ENCODE measurements at places on chromosomes 5 and 9. TPM values are rescaled to one million over a fixed set of nuclear protein-coding genes. Genes with fewer than 3 reads are reported as not detected.

Gene MARCOL
- not detected for total RNA-seq

Gene GLRA1
- total RNA-seq = not detected

DNA sequence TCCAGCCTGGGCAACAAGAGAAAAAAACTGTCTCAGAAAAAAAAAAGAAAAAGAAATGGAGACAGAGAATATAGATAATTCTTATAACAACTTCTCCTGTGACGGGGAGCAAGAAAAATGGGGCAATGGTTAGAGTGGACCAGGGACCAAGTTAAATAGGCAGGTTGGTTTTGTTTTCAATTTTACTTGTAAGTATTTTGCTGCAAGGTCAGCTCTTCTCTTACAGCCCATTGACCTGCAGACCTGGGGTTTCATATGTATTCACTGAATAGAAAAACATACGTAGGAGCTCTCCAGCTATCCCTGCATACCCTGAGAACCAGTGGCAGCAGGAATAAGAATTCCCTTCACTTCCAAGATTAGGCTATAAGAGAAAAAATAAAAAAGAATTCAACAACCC is 29.2 kb upstream of the IL13 start:
- peaks cover 18% of the 10 kb centered on the region for H3K4me1 ChIP-seq
- no peak for DNase-seq
- peaks cover 14% of the 10 kb centered on the region for H3K36me3 ChIP-seq
- H3K27me3 ChIP-seq = no peaks in the 10 kb centered on the region
- H3K27ac ChIP-seq = peak overlapping the region; percentile 69
- peak overlapping the region; percentile 25 for H3K4me3 ChIP-seq

DNA sequence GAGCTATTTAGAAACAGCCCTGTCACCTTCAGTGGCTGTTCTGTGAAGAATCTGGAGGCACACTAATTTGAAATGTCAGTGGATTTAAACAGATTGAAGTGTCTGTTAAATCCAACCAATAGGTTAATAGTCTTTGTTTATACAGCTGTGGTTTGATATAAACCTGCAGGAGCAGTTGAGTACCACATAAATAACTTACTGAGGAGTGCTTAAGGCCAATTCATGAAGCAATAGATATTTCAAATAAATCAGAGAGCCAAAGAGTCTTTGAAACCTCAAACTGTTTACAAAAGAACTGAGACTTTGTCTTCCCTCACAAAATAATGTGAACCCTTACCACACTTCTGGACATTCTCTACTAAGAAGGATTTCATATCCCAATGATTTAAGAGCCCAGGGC is 111.9 kb downstream of the FEM1C start:
- no peaks in the 10 kb centered on the region for H3K36me3 ChIP-seq
- DNase-seq = no peak
- no peak overlapping the region for H3K27ac ChIP-seq

- no peaks in the 10 kb centered on the region for H3K27me3 ChIP-seq
- DNase-seq = peak; percentile 72
- peak overlapping the region; percentile 87 for H3K4me3 ChIP-seq
- H3K27ac ChIP-seq = peak overlapping the region; percentile 88
Measured at GRCh38 chr9:33817327-33818166, 587 bp downstream of the UBE2R2 start.

- H3K27me3 ChIP-seq = no peaks in the 10 kb centered on the region
- H3K36me3 ChIP-seq = no peaks in the 10 kb centered on the region
- no peaks in the 10 kb centered on the region for H3K4me1 ChIP-seq
- no peak overlapping the region for H3K4me3 ChIP-seq
- DNase-seq = no peak
Measured at GRCh38 chr9:105329719-105330062, 85.2 kb downstream of the SLC44A1 start.

Gene C6
- not detected for total RNA-seq

Gene DBH
- not detected for total RNA-seq

DNA sequence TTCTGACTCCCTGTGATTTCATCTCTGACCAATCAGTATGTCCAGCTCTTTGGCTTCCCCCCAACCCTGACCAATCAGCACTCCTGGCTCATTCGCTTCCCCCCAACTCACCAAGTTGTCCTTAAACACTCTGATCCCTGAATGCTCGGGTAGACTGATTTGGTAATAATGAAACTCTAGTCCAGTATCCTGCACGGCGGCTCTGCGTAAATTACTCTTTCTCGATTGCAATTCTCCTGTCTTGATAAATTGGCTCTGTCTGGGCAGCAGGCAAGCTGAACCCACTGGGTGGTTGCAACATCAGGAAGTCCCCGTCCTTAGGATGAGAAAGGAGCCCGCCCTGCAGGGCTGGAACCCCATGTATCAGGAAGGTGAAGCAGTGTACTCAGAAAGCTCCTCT is 10.4 kb downstream of the FCN2 start:
- no peak for DNase-seq
- H3K27ac ChIP-seq = no peak overlapping the region
- no peaks in the 10 kb centered on the region for H3K36me3 ChIP-seq

DNA sequence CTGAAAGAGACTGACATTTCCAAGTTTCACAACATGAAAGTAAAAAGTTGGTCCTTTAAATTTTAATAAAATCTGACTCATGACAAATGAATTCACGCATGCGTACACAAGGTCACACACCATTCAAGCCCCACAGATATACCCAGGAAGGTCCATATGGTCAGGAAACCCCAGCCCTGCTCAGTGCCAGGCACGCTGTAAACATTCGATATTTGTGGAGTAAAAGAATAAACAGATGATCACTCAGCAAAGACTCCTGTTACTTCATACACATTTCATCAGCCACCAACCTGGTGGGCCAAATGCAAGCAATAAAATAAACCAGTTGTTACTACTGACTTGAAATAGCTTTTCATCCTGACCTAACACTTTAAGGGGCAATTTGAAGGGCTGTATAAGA is 158.0 kb upstream of the RETREG1 start:
- no peak overlapping the region for H3K27ac ChIP-seq
- no peak overlapping the region for H3K4me3 ChIP-seq
- H3K27me3 ChIP-seq = no peaks in the 10 kb centered on the region

GRCh38 chr5:169914766-169915165 is 65.5 kb downstream of the INSYN2B start:
- H3K27me3 ChIP-seq = no peaks in the 10 kb centered on the region
- no peak overlapping the region for H3K4me3 ChIP-seq
- H3K27ac ChIP-seq = no peak overlapping the region

GRCh38 chr5:80406980-80407734 is 707 bp upstream of the ZFYVE16 start:
- no peak for DNase-seq
- peak overlapping the region; percentile 97 for H3K4me3 ChIP-seq
- H3K4me1 ChIP-seq = peaks cover 30% of the 10 kb centered on the region
- no peaks in the 10 kb centered on the region for H3K36me3 ChIP-seq

GRCh38 chr5:86124333-86124732 is 493.4 kb upstream of the COX7C start:
- no peaks in the 10 kb centered on the region for H3K27me3 ChIP-seq
- no peak overlapping the region for H3K4me3 ChIP-seq
- no peaks in the 10 kb centered on the region for H3K36me3 ChIP-seq
- DNase-seq = no peak

DNA sequence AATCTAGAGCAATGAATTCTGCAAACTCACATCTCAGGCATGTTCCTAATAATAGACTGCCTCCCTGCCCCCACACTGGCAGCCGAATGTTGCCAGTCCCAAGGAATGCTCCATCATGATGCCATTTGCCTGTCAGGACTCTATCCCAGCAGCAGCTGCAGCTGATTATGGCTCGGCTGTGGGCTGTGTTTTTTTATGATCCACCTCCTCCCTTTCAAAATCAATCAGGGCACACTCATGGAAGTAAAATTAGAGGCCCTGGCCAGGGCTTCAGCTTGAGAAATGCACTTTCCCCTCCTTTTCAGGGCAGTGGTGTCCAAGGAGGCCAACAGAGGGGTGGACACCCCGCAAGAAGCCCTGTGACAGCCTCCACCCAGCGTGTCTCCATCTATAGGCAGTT is 176.7 kb upstream of the S1PR3 start:
- H3K27me3 ChIP-seq = peaks cover 26% of the 10 kb centered on the region
- H3K36me3 ChIP-seq = no peaks in the 10 kb centered on the region
- H3K4me1 ChIP-seq = no peaks in the 10 kb centered on the region
- H3K27ac ChIP-seq = no peak overlapping the region
- no peak overlapping the region for H3K4me3 ChIP-seq

Gene PCDHB13
- total RNA-seq = not detected

Gene PSAT1
- total RNA-seq = 44.9 TPM

GRCh38 chr5:32353420-32353819 is 40.7 kb upstream of the MTMR12 start:
- no peak overlapping the region for H3K27ac ChIP-seq
- H3K4me1 ChIP-seq = no peaks in the 10 kb centered on the region
- peaks cover 14% of the 10 kb centered on the region for H3K36me3 ChIP-seq
- no peak overlapping the region for H3K4me3 ChIP-seq
- DNase-seq = no peak
- no peaks in the 10 kb centered on the region for H3K27me3 ChIP-seq

DNA sequence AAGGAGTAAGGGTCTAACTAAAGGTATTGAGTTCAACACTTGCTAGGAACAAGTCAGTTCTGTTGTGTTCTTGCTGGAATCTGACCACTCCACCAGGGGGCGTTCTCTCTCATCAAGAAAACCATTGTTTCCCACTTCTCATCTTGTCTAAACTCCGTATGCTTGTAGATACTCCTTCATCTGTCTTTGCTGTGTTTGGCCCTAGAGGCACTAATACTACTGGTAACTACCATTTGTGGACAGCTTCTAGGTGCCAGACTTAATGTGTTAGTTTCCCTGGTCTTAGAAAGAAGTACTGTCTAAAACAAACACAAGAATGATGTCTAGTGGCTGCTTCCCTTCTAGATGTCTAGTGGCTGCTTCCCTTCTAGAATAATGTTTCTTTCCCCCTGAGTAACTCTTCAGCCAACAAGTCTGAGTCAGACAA is 18.7 kb upstream of the PTPDC1 start:
- no peaks in the 10 kb centered on the region for H3K4me1 ChIP-seq
- H3K27me3 ChIP-seq = no peaks in the 10 kb centered on the region
- no peak overlapping the region for H3K27ac ChIP-seq

DNA sequence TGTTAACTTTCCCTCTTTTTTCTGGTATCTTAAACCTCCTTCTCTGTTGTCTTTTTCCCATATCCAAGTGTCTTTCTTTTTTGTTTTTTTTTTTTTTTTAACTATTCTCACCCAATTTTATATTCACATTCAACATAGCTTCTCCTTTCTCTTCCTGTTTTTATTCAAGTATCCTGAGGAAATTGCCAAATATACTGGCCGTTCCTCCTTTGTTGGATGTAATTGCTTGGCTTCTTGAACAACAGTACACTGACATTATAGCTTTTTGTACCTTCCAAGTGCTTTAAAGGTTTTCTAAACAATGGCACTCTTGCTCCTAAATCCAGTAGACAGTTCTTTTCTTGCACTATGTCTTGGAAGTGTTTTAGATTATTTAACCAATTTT is 1146.8 kb downstream of the MAT2B start:
- no peak overlapping the region for H3K4me3 ChIP-seq
- H3K36me3 ChIP-seq = no peaks in the 10 kb centered on the region
- no peak for DNase-seq
- no peaks in the 10 kb centered on the region for H3K4me1 ChIP-seq

DNA sequence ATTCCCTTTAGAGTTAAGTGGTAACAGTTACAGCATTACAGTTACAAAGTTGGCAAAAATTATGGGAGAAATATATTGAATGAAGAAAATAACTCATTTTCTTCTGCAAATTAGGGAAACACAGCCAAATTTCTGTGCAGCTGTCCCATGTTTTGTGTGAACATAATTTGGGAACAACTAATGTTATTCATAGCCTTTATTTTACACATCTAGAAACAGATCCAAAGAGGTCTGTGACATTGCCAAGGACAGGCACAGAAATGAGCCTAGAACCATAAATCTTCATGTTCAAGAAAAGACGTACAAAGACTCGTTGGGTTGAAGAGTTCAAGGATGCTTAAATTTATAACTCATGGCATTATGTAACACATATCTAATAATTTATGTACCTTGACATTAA is 114.1 kb upstream of the TXNDC8 start:
- no peaks in the 10 kb centered on the region for H3K27me3 ChIP-seq
- no peak overlapping the region for H3K4me3 ChIP-seq
- no peak for DNase-seq
- no peaks in the 10 kb centered on the region for H3K36me3 ChIP-seq
- no peak overlapping the region for H3K27ac ChIP-seq

GRCh38 chr9:2216591-2216990 is 201.4 kb downstream of the SMARCA2 start:
- DNase-seq = no peak
- H3K27me3 ChIP-seq = no peaks in the 10 kb centered on the region
- H3K36me3 ChIP-seq = peaks cover 5% of the 10 kb centered on the region
- H3K4me3 ChIP-seq = no peak overlapping the region

- no peak for DNase-seq
- peaks cover 26% of the 10 kb centered on the region for H3K4me1 ChIP-seq
- no peak overlapping the region for H3K27ac ChIP-seq
- H3K36me3 ChIP-seq = peaks cover 4% of the 10 kb centered on the region
Measured at GRCh38 chr9:76025286-76025685, 134.8 kb downstream of the PCSK5 start.

DNA sequence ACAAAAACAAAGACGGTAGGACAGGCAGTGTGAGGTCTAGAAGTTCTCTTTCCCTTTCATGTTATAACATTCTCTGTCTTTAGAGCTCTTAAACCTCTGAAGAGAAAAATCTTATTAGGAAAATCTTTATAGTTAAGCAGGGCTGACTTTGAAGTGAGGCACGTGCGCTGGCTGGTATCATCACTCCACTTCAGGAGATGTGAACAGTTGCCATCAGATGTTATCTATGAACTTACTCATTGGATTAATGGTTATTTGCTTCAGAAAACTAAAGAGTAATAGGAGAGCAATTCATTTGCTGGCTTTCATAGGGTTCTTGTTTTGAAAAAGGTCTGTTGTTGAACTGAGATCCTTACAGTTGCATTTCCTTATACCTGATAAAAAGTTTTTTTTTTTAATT is 25.7 kb downstream of the LRRTM2 start:
- H3K4me1 ChIP-seq = peaks cover 12% of the 10 kb centered on the region
- no peak for DNase-seq
- no peaks in the 10 kb centered on the region for H3K36me3 ChIP-seq
- no peaks in the 10 kb centered on the region for H3K27me3 ChIP-seq
- no peak overlapping the region for H3K4me3 ChIP-seq
- no peak overlapping the region for H3K27ac ChIP-seq

DNA sequence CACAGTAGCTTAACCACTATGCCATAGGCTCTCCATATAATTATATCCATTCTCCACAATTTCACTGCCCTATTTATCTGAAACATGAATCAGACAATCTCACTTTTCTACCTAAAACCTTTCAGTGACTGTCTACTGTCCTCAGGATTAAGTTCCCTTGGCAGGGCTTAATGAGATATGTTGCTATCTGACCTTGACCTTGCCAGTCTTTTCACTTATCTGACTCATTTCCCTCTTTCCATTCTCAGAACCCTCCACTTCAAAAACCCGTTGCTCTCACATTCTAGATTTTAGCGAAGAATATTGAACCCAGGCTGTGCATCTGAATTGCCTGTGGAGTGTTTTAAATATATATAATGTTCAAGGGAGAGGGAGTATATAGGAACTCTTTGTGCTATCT is 452.1 kb upstream of the MPDZ start:
- no peaks in the 10 kb centered on the region for H3K27me3 ChIP-seq
- no peaks in the 10 kb centered on the region for H3K36me3 ChIP-seq
- DNase-seq = no peak
- no peaks in the 10 kb centered on the region for H3K4me1 ChIP-seq
- no peak overlapping the region for H3K27ac ChIP-seq

Gene FAM114A2
- total RNA-seq = 18.9 TPM
